Activated T-helper 1 cell treated with Interleukin-2 at 50 U/mL for 16 hours (primary cell): ENCODE measurements at places on chromosomes 11 and 22.

DNA sequence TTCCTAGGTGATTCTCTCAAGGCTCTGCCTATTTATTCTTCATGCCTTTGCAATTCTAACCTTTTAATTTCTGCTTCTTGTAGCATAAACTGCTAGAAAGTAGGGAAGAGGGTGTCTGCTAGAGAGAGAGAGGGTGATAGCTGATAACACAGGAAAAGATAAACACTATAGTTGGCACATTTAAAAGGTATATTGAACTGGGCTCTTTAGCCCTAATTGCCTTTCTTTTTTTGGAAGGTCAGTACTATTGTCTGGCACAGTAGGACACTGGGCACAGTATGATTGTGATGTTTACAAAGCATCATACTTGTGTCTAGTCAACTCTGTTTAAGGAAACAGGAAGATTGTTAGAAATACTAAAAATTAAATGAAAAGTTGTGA, 33.3 kb downstream of the TEAD1 start:
- no peak for DNase-seq

DNA sequence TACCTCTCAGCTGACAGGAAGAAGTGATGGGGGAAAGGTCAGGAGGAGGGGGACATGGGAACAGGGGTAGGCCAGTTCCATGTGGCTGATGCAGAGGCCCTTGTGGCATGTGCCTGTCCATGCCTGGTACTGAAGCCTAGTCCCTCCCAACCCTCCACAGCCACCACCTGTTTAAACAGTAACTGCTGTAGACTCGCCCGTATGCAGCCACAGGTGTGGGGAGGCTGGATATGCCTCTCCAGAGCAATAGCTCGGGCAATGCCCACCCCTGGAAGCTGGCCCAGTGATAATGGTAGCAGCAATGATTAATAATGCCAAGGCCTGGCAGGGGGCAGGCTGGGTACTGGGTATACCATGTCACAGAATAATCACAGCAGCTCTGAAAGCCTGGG, 2.3 kb downstream of the SMTN start:
- DNase-seq = no peak

DNA sequence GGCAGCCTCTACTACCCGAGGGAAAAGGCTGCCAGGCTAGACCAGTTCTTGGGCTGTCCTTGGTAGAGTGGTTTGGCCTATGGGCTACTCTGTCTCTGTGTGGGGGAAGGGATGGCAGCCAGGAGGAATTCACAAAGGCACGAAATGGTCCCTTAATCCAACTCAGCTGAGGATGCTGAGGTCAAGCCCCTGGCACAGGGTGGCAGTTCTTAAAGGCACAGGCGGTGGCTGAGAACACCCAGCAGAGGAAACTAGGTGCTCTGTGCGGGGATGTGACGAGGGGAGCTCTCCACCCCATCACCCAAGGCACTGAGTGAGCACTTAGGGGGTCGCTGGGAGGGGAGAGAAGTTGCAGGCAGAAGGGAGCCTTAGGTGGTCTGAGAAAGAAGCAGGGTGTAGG, at the start of gene MFRP:
Gene MFRP (minus strand): TSS at position 101 of the 400 bp plus-strand sequence. CDS start 192 bp downstream, outside the sequence.
- no peak for DNase-seq

- no peak for DNase-seq
These were observed 118.7 kb downstream of the KCNC1 start for GRCh38 chr11:17853280-17853679.

DNA sequence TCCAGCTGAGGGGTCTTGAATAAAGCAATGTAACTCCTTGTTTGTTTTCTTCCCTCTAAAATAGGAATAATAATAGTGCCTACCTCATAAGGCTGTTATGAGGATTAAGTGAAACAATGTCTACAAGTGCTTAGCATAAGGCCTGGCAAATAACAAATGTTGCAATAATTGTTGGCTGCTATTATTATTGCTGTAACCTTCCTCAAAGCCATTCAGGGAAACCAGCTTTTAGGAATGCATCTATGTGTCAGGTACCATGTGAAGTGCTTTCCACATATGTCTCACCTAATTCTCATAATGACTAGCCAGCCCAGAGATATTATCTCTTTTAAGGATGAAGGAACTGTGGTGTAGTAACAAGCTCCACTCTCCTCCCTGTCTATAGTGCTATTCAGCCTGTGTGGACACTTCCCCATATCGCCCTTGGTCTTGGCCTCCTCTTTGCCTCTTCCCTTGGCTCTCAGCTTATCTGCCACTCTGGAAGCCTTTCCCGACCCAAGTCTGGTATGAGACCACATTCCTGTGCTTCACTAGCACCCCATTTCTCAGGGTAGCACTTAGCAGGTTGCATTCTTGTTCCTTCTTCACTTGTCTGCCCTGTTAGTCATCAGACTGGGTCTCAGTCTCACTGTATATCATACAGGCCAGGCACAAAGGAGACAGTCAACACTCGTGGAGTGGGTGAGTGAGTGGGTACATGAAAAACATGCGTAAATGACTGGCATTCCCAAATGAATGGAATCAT, 23.8 kb downstream of the CSNK2A3 start:
- no peak for DNase-seq

- no peak for DNase-seq
These were observed 382.6 kb downstream of the KCNA4 start for GRCh38 chr11:29634244-29634643.

GRCh38 chr11:28107191-28107749, 686 bp downstream of the KIF18A start:
- no peak for DNase-seq

DNA sequence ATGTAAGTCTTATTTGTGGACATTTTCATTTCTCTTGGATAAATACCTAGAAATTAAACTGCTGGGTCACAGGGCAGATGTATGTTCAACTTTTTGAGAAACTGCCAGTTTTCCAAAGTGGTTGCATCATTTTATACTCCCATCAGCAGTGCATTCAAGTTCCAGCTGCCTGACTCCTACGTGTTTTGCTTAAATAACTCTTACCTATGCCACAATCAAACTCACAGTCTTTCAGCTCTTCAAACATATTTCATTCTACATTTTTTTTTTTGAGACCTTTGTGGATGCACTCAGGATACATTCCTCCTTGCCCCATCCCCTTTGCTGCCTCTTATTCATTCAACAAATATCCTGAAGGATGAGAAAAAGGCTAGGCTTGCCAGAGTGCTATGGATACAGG, 9.2 kb downstream of the TCF20 start:
- DNase-seq = no peak

- no peak for DNase-seq
These were observed 30.4 kb downstream of the OPCML start for GRCh38 chr11:133501643-133502539.

DNA sequence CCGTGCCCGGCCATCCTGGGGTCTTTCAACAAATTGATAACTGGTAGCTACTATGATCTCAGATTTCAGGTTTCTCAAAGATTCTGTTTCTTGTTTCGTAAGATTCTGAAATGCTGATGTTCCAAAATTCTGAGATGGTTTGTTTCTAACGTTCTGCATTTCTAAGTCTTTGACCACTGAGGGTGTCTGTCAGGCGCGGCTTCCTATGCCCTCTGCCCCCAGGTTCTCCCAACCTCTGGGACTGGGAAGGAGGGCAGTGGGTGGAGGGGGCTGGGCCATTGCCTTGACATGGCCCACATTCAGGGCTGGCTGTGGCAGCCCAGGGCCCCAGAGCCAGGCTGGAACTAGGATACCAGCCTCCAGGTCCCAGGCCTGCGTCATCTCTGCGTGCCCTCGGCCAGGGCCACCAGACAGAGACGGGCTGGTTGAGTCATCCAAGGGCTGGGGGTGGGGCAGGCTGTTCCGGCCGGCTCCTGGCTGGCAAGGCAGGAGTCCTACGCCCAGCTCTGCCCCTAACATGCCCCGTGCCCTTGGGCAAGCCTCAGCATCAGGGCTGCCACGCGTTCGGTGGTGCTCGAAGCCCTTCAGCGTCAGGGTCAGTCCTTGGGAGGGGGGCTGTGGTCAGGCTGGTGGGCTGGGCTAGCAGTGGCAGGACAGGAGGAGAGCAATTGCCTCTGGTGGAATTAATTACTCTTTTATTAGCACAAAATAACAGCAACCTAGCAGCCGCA, 5.2 kb downstream of the TMEM134 start:
- DNase-seq = no peak

- no peak for DNase-seq
These were observed 1680.6 kb upstream of the RAG2 start for GRCh38 chr11:38278457-38279141.

DNA sequence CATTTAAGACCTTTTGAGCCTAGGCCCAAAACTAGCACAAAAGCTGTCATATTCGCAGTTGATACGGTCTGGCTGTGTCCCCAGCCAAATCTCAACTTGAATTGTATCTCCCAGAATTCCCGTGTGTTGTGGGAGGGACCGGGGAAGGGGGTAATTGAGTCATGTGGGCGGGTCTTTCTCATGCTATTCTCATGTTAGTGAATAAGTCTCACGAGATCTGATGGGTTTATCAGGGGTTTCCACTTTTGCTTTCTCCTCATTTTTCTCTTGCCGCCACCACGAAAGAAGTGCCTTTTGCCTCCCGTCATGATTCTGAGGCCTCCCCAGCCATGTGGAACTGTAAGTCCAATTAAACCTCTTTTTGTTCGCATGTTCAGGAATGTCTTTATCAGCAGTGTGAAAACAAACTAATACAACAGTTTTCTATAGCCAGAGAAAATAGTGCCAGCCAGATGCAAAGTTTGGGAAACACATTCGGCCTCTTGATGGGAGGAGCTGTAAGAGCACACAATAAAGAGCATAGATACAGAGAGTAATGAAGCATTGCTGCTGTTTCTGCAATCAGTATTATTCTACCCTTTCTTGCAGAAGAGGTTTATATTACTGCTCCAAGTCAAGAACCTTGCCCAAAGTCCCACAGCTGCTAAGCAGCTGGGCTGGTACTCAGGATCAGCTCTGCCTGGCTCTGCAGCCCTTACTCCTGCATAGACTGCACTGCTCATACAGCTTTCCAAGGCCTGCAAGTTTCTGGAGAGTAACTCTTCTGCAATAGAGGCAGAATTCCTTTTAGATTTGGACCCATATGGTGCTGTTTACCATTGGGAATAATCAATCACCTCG, 2.0 kb upstream of the ZNF195 start:
- DNase-seq = no peak

GRCh38 chr11:58832056-58832645, 12.4 kb downstream of the GLYATL2 start:
- no peak for DNase-seq

GRCh38 chr11:75570559-75571139, 8.6 kb downstream of the SERPINH1 start:
- no peak for DNase-seq

DNA sequence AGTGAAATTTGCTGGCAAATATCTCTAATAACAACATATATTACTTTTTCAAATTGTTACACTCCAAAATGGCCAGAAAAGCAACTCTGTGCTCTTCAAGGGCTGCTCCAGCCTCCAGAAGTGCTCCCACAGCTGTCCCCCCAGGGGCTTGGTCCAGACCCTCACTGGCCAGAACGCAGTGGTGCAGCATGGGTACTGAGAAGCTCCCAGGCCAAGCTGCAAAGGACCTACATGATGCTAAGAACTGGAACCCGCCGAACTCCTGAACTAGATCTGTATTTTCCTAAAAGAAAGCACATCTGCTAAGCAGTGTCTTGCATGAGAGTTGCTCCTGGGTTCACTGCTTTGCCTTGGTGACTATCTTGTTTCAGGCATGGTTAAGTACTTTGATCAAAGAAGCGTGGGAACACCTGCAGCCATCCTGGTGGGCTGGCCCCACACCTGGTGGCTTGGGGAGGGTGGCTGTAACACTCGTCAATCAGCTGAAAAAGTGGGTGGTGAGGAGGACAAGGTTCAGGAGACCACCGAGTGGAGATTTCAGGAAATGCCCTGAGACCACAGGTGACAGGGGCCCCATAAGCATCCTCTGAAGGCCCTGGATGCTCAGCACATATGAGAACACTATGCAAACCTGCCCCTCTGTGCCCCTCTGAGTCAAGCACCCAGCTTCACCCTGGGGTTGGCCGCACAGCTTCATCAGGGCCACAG, 72.7 kb upstream of the PITPNB start:
- DNase-seq = no peak

DNA sequence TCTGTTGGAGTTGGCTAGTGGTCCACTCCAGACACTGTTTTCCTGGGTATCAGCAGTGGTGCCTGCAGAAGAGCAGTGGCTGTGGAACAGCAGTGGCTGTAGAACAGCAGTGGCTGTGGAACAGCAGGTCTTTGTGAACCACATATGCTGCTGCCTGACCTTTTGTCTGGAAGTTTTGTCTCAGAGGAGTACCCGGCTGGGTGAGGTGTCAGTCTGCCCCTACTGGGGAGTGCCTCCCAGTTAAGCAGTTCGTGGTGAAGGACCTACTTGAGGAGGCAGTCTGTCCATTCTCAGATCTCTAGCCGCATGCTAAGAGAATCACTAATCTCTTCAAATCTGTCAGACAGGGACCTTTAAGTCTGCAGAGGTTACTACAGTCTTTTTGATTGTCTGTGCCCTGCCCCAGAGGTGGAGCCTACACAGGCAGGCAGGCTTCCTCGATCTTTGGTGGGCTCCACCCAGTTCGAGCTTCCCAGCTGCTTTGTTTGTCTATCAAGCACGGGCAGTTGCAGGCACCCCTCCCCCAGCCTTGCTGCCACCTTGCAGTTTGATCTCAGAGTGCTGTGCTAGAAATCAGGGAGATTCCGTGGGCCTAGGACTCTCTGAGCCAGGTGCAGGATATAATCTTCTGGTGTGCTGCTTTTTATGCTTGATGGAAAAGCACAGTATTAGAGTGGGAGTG, 89.1 kb upstream of the TRIM48 start:
- no peak for DNase-seq

GRCh38 chr11:6476571-6476970, 2.8 kb upstream of the TRIM3 start:
- no peak for DNase-seq

DNA sequence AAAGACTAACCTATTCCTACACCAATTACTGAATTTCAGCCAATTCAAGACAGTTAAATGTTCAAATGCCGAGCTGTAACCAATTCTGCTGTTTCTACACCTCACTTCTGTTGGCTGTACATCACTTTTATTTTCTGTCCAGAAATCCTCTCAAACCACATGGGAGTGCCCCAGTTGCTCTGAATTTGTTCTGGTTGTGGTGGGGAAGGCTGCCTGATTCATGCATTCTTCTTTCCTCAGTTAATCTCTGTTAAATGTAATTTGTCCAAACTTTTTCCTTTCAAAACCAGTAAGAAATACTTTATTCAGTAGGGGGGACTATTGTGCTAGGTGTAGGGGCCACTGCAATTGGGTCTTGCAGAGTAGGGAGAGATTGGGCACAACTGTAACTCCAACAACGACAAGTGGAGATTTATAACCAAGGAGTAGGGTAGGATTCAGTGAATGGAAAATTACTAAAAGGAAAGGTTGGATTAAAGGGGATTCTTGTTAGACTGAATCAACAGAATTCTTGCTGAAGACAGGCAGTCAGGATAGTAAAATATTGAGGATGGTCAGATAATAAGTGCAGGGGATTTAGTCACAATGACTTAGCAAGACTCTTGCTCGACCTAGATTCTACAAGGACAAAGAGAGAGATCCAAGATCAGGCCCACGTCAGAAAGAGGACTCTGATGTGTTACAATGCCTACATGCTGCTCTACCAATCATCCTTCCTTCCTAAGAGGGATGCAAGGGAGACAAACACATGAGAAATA, 593.5 kb upstream of the FAT3 start:
- no peak for DNase-seq
